NCI-H1417 (cell line): ENCODE measurements at places on chromosomes 3 and 15.

DNA sequence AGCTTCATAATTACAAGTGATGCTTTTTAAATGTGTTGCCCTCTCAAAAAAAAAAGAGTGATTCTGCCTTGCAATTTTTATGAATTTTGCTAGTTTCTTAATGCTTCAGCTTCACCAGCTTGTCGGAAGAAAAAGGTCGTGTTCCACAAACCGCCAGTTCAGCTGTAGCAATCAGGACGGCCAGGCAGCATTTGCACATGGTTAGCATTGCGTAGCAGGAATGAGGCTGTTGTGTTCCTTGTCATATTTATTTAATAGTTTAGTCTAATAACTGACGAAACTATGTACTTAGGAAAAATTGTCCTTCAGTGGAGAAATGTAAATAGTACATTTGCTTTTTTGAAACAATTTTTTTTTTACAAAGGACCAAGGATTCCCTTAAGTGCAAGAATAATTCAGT is 64.9 kb upstream of the SELENOK start:
- DNase-seq: no peak

DNA sequence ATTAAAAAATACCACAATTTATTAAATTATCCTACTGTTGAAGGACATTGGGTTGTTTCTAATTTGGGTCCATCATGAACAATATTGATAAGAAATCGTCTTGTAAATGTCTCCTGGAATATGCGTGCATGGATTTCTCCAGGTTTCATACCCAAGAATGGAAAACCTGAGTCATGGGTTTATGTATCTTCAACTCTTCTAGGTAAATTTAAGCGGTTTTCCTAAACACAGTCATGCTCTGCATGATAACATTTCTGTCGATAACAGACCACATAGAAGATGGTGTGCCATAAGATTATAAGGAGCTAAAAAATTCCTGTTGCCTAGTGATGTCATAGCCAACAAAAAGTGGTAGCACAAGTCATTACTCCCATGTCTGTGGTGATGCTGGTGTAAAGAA is 39.9 kb upstream of the SCN5A start:
- DNase-seq: no peak

- DNase-seq: no peak
These were observed 20.9 kb downstream of the NOX5 start for GRCh38 chr15:69035205-69035917.

DNA sequence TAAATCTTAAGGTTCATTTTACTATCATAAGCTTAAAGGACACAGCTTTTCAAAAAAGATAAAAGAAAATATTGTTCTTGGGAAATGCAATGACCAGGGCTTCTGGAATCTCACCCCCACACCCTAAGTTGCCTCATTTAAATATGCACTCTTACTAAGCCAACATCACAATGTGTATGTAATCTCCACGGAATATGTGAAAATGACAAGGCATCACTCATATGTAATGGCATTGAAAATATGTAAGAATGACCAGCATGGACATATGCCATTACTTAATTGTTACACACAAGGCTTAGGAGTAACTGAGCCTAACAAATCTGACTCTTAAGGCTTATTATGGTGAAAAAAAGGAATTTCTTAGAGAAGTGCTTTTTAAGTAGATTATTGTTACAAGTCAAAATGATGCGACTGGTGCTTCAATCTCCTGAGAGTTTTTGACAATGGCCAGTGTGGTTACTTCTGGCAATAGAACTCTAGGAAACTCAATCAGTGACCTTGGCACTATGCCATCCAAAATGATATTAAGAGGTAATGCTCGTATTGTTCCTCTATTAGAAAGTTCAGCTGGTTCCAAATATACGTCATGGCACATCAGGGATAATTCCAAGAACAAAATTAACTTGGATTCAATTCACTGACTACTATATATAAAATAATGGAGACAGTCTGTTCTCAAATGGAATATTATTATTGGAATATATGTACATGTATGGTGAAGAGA is 290.0 kb upstream of the PLSCR5 start:
- DNase-seq: no peak

DNA sequence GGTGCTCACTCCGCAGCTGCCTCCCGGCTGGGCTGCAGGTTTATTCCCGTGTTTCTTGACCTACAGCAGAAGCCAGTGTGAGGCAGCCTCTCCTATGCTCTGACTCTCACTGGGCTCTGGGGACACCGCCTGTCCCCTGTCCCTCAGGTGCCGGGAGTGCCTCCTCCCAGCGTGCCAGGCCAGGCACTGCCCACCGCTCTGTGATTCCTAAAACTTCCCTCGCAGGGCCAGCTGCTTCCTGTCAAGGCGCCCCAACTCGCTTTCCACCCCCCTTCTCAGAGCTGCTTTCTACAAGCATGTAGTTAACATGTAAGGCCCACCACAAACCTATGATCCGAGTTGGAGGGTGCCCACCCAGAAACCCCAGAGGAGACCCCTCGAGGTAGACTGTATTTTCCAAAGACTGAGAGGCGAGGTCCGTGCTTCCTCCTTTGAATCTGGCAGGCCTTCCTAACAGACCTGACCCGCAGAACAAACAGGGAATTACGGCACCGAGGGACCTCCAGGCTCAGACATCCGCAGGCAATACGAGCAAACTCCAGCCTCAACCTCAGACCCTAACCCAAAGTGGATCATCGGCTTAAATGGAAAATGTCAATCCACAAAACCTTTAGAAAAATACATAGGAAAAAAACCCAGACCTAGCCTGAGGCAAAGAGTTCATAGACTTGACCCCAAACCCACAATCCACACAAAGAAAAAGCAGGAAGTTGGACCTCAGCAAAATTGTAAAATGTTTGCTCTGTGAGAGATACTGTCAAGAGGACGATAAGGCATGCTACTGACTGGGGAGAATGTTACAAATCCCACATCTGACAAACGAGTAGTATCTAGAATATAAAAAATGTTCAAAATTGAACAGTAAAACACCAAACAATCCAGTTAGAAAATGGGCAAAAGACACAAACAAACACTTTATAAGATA is 121.3 kb upstream of the IQSEC1 start:
- DNase-seq: no peak

DNA sequence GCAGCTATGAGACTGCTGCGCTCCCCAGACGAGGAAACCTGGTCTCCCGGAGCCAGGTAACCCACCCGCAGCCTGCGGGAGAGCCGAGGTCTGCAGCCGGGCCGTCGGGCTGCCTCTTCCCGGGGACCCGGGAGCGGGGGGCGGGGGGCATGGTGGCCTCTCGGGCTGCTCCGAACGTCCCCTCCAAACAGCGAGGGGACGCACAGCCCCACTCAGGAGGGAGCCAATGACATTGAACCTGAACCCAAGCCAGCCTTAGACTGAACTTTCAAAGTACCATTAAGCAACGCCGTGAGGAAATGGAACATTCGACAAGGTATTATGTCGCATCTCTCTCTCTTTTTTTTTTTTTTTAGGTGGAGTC is 29.8 kb upstream of the ALDH1A3 start:
- DNase-seq: no peak

DNA sequence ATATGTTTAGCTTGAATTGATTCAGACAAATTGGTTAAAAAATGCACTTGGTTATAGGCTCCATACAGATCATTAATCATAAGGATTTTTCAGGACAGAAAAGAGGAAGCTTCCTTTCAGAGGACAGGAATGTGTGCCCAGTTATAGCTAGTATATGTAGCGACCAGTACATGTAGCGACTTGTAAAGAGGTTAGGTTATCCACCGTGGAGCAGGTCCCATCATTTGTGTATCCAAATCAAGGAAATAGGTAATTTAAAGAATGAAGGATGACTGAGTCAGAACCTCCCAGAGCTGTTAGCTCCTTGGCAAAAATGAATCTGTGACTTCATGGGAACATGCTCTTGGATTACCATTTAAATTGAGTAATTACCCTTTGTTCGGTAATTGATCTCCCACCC is 15.8 kb upstream of the P2RY12 start:
- DNase-seq: no peak

DNA sequence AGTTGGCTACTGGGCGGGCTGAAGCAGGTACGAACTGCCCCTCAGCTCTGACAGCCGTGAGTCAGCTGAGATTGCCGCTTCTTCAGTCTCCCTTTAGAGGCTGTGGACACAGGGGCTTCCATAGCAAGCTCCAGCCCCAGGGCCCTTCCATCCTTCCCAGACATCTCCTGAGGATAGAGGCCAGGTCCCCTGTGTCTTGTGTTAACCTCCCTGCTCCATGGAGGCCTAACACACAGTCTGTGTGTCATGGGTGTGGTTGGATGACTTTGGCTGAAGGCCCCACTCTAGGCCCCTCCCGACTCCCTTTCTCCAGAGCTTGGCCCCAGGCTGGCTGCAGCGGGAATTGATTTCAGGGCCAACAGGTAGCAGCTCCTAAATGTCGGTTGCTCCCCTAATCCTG is 116.1 kb upstream of the TLE3 start:
- no peak for DNase-seq

DNA sequence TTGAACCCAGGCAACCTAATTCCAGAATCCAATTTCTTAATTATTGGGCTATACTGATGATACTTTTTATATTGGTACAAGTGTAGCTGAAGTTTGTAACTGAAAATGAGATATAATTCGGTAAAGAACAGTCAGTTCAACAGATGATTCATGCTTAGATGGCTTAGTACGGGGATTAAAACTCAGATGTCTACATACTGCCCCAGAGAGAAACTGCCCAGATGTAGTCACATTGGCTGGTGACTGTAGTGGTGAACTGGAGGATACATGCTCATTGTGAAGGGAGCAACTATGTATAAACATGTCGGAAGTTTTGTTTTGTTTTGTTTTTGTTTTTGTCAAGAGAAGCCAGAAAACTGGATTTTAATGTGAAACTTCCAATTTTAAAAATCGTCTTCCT is 179.6 kb downstream of the ADAMTSL3 start:
- no peak for DNase-seq

- no peak for DNase-seq
These were observed 272.3 kb upstream of the ROBO1 start for GRCh38 chr3:80040067-80040466.

- no peak for DNase-seq
These were observed 77.0 kb upstream of the STAC start for GRCh38 chr3:36303286-36303685.

GRCh38 chr3:5317557-5317956 is 130.1 kb downstream of the EDEM1 start:
- no peak for DNase-seq

DNA sequence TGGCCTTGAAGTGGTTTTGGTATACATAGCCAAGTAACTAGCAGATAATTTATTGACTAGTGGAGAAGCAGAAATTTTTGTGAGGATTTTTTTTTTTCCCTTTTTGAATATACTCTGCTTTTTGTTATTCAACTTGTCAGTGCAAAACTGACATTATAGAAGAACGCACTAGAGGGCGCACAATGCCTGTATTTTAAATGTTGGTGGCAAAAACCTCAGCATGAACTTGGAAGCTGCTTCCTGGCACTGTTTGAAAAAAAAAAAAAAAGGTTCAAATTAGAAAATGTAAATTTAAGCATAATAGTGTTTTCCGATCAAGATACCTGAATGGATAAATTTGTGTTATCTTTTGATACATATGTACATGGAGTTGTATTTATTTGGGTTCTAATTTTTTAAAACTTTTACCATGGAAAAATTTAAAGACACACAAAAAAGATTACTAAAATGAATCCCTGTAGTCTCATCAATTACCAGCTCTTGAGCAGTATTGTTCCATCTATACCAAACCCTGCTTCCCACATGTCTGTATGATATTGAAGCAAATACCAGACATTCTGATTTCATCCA is 56.0 kb downstream of the SLC25A26 start:
- peak; percentile 76 for DNase-seq

DNA sequence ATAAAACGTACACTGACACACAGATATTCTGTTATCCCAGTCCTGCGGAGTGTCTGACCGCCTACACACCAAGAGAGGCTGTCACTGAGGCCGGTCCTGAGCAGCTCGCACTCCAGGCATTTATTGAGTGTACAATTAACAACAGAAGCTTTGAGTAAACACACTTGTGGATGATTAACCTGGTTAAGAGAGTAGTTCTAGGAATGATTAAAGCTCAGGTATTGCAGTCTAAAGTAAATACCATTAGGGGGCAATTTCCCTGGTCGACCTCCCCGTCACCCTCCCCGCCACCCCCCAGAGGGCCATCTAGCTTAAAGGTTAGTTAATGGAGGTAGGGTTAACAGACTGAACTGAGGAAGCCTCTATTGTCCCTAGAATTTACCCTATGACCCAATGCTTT is 1278.5 kb downstream of the NSUN3 start:
- peak; percentile 27 for DNase-seq

DNA sequence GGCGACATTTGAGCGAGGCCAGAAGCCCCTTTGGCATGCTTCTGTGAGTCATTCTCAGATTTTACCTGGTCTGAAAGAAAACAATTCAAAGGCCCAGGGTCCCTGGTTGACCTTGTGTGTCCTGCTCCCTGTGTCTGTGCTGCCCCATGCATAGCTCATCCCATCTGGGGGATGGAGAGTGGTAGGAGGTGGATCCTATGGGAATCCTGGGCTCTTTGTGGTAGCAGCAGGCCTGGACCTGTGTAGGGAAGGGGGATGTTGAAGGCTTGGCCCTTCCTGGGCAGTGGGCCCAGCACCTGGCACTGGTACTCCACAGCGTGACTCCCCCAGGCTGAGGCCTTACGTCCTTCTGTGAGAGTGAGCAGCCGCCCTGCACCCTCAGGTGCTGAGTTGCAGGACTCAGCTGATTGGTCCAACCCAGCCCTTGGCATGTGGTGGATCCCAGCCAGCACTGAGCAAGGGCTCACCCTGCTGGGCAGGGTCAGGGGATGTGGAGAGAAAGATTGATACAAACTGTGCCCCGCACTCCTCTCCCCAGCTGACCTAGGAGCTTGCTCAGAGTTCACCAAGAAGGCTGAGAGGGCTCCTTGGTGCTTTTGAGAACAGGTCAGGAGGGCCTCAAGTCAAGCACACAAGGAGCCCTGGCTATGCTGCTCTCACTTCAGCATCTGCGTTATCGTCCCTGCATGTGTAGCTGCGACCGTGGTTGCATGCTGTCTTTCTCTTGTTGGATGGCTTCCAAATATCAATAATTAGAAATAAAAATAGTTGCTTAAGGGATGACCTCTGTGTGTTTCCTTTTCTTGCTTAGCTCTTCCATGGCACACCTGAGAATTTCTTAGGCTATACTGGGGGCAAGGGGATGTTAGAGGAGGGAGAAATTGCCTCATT is 21.4 kb upstream of the JMJD7 start:
- no peak for DNase-seq

DNA sequence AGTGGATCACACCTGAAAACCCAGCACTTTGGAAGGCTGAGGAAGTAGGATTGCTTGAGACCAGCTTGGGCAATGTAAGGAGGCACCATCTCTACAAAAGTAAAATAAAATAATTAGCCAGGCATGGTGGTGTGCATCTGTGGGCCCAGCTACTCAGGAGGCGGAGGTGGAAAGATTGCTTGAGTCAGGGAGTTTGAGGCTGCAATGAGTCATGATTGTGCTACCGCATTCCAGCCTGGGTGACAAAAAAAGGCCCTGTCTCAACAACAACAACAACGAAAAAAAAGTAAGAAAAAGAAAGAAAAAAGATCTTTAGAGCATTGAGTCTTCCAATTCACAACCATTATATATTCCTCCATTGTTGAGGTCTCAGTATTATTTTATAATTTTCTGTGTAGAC is 192.4 kb upstream of the DPH6 start:
- DNase-seq: no peak
